ENCODE measurements at places on chromosomes 4 and X. TPM values are rescaled to one million over a fixed set of nuclear protein-coding genes. Genes with fewer than 3 reads are reported as not detected.

Gene DUX4
- total RNA-seq: not detected

Gene CFAP47
- total RNA-seq: 0.09 TPM

Gene SYTL4
- total RNA-seq: 12.6 TPM

DNA sequence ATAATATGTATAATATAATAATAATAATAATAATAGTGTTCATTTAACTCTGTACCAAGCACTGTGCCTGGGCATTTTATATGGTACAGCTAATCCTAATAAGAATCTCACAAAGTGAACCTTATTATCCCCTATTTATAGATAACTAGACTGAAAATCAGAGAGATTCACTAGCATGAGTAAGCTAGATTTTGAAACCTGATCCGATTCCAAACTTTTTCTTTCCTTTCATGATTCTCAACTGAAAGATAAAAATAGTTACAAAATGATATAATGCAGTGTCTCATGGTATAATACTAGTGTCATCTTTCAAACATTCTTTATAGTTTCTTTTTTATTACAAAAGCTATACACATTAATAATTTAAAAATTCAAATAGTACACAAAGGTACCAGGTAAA is 55.9 kb upstream of the RNF128 start:
- no peak for DNase-seq

DNA sequence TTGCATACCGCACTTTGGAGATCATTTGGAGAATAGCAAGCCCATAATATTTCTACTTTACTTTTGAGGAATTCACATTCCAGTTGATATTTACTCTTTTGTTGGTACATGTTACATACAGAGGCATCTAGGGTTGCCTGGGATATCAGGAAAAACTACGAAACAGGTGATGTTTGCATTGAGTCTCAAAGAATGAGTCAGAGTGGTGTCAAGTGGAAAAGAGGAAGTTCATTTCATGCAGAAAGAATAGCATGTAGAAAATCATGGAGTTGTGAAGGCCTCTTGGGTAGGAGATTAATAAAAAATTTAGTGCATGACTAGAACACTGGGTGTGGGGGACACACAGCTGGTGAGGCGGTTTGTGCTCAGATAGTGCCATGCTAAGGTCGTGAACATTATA is 33.5 kb upstream of the ELOVL6 start:
- DNase-seq: no peak

- peak; percentile 59 for DNase-seq
Observed at GRCh38 chrX:68842781-68843581, 14.2 kb downstream of the EFNB1 start.

GRCh38 chr4:26455571-26455970 is 34.7 kb downstream of the CCKAR start:
- DNase-seq: no peak

DNA sequence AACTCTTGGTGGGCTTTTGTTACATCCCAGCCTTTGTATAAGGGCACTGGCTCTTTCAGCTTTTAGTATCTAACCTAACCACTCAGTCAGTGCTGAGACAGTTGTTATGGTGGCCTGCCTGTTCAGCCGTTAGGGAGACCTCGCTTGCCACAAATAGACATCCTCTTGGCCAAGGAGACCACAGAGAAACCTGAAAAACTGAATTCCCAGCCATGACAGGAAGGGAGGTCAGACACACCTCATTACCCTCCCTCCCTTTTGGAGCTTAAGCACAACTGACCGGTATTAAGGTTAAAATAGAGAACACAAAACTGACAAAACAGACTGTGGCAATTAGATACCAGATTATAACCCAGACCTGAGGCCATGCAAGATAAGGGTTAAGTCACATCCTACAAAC is 1639.3 kb downstream of the RPA4 start:
- no peak for DNase-seq

- DNase-seq: no peak
Observed at GRCh38 chrX:14738643-14739042, 134.2 kb downstream of the FANCB start.

- no peak for DNase-seq
Observed at GRCh38 chr4:116755051-116755450, 330.3 kb downstream of the TRAM1L1 start.
